Kidney epithelial cell (primary cell): ENCODE measurements at places on chromosomes 6 and 20. TPM values are rescaled to one million over a fixed set of nuclear protein-coding genes. Genes with fewer than 3 reads are reported as not detected.
A peak's percentile ranks its signal among the peaks of the same experiment; 100 is the strongest.

CD2AP gene
- total RNA-seq = 43.3 and 47.8 TPM in 2 replicates

OTOR gene
- not detected in 2 replicates for total RNA-seq

PNISR gene
- 29.2 and 32.3 TPM in 2 replicates for total RNA-seq

SPATS1 gene
- total RNA-seq = not detected in 2 replicates

DNA sequence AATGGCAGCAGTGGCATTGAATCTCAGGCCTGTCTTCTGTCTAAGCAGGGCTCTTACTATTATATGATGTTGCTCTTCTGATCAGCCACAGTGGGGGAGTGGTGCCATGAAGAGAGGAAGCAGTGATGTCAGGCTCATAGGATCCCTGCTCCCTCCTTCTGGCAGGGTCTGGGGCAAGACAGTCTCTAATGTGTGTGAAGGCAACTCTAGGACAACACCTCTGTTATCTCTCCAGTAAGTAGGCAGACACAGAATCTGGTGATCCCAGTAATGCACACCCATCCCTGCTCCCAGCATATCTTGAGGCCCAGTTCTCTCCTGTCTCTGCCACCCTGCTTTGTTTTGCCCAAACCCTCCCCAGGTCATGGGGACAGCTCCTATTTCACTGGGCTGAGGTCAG lies 8.8 kb downstream of the C20orf202 start:
- DNase-seq = no peak

DNA sequence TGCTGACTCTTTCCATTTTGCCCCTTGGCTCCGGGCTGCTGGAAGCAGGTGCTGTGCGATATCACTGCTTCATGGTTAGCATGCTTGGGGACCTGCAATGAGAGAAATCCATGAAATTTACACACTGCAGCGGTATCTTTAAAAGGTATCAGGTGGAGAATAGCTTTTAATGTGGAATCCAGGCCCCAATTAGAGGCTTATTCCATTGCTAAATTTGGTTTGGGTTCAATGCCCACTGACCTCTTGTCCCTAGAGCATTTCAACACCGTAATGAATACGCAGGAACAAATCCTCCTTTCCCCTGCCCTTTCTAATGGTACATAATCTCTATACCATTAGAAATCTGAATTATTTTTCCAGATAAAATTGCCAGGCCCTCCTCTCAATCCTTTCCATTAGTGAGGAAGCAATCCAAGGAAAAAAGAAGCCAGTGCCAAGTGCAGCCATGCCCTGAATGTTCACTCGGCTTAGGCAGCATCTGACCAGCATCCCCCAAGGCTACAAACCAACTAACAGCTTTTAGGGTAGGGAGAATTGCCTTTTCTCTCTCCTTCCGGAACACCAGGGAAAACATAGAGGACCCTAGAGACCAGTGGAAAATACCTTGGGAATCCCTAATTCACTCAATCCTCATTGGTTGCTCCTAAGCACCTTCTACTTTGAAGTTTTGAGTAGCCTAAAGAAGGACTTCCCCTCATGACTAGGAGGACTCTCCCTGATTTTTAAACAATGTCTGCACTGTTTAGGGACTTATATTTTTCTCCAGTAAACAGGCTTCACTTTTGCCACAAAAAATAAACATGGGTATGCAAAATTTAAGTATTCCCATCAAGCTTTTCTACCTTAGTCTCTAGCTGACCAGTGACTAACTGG lies 143.1 kb downstream of the QRSL1 start:
- DNase-seq = no peak

DNA sequence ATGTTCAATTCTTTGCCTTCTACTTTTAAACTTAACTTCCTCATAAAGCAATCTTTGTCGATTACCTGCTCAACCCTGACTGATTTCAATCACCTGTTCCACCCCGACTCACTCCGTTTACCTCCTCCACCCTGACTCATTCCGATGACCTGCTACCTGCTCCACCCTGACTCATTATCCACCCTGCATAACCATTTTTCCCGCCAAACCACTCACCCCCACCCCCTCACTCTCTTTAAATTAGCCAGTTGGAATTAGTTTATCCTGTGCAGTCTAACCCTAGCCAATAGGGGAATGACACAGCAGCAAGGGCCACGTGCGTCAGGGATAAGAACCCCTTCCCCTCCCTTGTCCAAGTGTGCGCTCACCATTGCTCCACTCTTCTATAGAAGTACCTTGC lies 56.7 kb upstream of the MRAP2 start:
- DNase-seq = no peak

- DNase-seq = no peak
These were observed 39.8 kb downstream of the UQCC2 start for GRCh38 chr6:33671744-33672072.

GRCh38 chr20:10463622-10464021 lies 28.5 kb downstream of the SLX4IP start:
- no peak for DNase-seq

DNA sequence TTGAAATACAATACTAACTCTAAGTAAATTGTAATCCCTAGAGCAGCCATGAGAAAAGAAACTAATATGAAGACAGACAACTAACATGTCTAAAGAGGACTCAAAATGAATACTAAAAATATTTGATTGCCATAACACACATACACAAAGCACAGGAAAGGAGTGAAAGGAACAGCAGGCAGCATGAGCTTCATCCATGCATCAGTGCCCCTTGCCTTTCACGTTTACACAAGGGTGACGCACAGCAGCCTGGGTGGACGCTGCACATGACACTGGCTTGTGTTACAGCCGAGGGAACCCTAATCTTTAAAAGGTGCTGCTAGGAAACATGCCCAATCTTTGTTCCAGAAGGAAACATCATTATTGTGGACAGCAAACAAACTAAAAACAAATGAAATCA lies 123.5 kb downstream of the MAN1A1 start:
- peak; percentile 18 for DNase-seq

- no peak for DNase-seq
These were observed 65.2 kb downstream of the GTF2H5 start for GRCh38 chr6:158233214-158233795.
